ENCODE measurements at places on chromosomes 13 and 19.
A peak's percentile ranks its signal among the peaks of the same experiment; 100 is the strongest.

- no peak for DNase-seq
These were observed at the start of gene LACC1 for GRCh38 chr13:43879755-43880181. Gene LACC1, plus strand, starts transcription at chr13:43879904. Its CDS starts 1,082 bp downstream, at chr13:43880986.

- DNase-seq = no peak
These were observed 7.5 kb downstream of the KCTD15 start for GRCh38 chr19:33804021-33804799.

DNA sequence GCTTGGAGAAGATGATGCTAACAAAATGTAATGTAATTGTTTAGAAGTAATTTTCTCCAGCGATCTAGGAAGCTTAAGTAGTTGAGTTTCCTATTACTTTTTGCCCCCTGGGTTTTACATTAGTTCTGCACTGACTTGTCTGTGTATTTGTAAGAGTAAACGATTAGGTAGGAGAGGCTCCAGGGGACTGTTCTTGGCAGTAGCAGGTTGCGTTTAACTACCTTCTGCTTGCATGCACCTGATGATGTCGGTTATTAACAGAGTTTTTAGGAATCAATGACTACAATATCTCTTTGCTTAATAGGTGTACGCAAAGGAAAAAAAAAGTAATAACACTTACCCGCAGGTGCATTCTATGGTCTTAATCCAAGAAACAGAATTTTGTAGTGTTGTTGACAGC is 18.3 kb upstream of the UGGT2 start:
- DNase-seq = no peak

DNA sequence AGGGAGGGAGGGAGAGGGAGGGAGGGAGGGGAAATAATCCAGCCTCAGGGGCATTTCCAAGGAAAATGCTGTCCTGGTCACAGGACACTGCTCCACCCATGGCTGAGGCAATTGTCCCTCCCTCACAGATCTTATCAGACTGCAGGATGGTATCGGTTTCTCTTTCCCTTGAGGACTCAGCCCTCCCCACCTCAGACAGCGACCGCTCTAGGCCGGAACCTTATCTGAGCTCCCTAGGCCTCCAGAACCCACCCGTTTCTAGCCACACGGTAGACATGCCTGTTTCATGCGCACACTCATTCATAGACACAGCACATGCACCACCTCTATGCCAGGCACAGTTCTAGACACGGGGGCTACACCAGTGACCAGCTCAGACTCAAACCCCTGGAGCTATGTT is 10.0 kb upstream of the IZUMO2 start:
- DNase-seq = no peak

DNA sequence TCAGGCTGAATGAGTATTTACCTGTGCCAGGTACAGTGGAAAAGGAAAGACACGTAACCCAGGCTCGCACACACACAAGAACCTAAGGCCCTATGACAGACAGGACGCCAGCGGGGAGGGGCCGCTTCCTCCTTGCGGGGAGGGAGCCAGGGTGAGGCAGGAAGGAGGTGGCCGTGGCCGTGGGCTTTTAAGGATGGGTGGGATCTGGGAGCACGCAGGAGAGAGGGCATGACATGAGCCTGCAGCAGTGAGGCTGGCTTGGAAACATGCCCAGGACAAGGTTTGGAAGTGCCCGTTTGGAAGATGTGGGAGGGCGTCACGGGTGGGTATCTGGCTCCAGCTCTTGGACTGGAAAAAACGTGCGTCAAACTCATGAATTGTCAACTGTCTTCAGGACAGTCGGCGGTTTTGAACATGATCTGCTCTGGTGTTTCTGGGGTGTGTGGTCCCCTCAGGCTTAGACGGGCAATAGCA is 20.1 kb downstream of the SH3GL1 start:
- DNase-seq = no peak

- no peak for DNase-seq
These were observed 119.4 kb upstream of the TSC22D1 start for GRCh38 chr13:44695520-44695919.

- no peak for DNase-seq
These were observed 21.4 kb downstream of the BBC3 start for GRCh38 chr19:47209319-47210179.

DNA sequence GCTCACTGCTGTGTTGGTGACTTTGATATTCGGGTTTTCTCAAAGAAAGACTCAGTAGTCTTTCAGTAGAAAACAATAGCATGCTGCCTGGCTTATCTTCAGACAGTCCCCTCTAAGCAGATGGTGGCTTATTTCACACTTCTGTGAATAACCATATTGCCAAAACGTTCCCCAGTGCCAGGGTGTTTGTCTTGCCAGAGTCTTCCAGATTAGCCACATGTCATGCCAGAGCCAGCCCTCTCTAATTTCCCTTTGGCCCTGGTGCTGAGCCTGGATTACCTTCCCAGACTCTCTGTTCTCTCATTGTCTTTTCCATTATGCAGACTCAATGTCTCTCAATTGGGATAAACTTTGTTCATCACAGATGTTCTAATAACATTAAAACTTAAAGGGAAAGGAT is 488.0 kb upstream of the ATXN8OS start:
- no peak for DNase-seq

DNA sequence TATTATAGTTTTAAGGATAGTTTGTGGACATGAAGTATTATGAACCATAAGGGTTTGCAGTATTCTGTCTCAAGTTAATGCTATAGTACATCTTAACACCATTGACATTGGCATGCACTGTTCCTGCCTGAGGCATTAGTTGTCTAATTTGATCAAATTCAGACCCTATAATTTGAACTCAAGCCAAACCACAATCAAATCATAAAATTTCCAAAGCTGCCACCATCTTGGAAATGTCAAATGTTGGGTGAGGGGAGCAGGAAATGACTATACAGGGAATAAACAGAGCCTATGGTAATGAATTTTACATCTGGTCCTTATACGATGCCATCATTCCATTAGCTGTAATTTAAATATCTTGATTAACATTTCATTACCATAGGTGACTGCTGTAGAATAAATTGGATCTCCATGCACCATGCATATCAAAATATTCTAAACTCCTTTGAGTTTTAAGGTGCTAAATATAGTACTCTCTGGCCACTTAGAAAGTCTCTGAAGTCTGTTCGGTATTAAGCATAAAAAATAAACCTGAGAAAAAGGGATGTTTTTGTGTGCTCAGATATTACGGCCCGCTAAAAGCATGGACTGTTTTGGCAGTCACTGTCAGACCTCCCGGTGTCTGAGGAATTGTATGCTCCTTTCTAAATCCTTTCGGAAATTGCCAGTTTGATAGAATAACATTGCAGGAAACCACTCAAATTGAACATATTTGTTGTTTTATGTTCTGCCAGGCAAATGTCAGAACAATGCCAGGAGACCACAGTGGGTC is 257.7 kb downstream of the SPRY2 start:
- DNase-seq = no peak

DNA sequence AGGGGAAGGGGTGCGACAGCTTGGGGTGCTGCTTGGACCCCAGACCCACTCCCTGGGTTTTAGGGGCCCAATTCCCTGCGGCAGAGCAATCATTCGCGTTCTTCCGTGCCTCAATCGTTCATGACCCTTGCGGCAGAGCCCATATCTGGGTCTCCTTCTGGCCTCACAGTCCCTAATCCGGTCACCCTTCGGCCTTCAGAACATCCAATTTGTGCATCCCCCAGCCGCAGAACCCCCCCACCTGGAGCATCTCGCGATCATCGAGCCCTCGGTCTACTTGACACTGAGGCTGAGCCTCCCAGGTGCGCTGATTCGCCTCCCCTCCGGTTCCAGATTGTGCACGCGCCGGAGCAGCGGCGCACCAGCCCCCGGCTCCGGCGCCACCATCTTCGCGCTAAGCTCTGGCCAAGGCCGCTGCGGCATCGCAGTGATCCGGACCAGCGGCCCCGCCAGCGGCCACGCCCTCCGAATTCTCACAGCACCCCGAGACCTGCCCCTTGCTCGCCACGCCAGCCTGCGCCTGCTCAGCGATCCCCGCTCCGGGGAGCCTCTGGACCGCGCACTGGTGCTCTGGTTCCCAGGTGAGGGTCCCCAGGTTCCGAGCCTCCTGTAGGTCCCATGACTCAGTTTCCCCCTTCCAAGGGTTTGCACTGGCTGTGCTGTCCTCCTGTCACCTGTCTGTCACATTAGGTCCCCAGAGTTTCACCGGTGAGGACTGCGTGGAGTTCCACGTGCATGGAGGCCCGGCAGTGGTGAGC is 501 bp downstream of the GTPBP3 start:
- no peak for DNase-seq

DNA sequence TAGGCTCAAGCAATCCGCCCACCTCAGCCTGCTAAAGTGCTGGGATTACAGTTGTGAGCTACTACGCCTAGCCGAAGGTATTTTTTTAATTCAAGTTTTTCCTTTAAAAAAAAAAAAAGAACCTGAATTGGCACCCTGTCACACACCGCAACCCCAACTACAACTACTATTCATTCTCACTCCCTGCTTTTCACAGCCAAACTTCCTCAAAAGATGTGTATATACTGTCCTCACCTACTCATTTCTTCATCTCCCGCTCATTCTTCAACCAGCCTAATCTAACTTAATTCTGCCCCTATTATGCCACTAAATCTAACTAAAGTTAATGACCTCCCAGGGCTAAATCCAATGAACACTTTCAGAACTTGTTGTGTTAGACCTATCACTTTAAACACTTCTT is 12.7 kb upstream of the WBP4 start:
- no peak for DNase-seq

- DNase-seq = no peak
These were observed 450 bp downstream of the FBXW9 start for GRCh38 chr19:12695997-12696365.

DNA sequence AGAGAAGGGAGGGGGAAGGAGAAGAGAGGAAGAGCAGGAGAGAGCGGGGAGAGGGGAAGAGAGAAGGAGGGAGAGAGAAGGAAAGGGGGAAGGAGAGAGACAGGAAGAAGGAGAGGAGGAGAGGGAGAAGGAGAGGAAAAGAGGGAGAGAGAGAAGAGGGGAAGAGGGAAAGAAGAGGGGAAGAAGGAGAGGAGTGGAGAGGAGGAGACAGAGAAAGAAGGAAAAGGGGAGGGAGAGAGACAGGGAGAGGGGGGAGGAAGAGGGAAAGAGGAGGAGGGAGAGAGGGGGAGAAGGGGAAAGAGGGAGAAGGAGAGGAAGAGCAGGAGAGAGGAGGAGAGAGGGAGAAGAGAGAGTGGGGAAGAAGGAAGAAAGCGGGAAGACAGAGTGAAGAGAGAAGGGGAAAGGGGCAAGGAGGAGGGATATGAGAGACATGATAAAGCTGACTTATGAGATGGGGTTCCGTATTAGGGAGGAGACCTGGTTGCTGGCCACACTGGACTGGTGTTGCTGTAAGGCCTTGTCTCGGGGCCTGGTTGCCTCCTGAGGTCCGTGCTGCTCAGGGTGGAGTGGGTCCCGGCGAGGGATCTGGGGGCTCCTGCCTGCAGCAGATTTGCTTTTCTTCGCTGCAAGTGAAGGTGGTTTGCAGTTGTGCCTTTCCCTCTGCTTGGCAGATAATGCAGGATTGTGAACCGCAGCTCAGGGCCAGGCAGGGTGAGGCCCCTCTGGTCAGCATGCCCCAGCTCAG is 139.5 kb downstream of the TEX29 start:
- no peak for DNase-seq

DNA sequence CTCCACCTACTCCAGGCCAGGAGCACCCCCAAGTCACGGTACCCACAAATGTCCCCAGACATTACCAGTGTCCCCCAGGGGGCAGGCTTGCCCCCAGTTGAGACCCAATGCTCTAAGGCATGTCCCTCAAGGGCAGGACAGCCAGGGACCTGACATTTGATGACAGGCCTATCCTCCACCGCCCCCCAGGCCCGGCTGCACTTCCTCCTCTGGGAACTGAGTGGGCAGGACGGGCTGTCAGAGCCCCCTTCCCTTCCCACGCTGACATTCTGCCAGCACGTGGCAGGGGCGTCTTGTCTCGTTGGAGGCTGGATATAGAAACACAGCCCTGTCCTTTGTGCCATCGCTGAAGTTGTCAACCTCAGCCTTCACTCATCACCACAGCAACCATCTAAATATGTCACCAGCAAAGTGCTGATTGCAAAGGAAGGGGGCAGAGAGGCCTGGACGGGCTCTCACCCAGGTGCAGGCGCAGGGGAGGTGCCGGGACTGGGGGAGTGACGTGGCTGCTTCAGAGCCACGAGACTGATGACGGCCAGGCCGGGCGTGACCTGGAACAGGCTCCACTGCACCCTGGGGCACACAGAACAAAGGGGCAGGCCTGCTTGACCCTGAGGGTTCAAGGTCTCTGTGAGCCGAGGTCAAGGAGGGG is 38.4 kb downstream of the GNG7 start:
- no peak for DNase-seq

DNA sequence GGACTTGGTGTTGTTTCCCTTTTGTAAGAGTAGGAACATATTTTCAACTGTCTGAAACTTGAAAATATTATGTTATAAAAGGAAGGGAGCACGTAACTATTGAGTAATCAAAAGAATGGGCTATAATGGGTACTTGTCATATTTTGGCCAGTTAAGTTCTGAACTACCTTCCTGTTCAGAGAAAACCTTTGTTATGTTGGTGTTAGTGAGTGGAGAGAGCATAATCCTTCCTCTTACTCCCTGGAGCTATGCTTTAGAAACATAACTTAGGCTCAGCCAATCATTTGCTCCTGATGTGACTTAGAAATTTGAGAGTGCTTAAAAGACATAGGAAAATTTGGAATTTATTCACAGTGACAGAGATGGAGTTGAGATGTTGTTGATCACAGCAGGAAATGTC is 482.5 kb upstream of the SPRY2 start:
- DNase-seq = no peak

DNA sequence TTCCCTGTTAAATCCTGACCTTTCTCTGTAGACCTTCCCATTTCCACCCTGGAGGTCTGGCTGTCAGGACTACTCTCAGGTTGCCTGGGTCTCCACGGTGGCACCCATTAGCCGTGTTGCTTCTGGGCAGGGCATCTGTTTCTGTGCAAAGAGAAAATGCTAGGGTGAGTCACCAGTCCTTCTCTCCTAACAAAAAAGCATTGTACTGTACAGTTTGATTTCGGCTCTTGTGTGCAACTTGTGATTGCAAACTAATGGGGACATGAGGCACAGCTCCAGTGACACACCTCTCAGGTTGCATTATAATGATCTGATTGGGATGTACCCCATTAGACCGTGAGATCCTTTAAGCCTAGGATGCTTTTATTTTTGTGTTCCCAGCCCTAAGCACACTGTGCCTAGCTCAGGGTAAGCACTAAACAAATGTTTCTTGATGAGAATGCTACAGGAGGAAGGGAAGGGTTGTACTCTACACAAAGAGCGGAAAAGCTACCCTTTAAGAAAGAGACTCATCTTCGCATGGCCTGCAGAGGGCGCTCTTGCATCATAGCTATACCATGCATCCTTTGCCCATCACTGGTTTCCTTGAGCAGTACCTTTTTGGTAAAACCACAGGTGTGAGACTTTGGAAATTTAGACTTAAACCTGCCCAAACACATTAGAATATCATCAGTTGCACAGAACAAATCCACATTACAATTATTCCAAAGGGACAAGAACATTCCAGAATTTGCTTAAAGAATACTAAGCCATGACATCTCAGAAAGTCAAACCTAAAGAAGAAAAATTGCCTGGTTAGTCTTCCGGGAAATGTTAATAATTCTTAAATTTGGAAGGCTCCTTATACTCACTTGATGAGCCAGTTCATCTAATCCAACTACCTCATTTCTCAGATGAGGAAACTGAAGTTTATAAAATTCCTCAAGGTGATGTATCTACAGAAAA is 20.3 kb upstream of the TRIM13 start:
- no peak for DNase-seq

GRCh38 chr13:34731486-34731885 is 210.6 kb upstream of the NBEA start:
- no peak for DNase-seq

- DNase-seq = peak; percentile 95
These were observed 270.5 kb downstream of the GPC6 start for GRCh38 chr13:93496985-93497673.
